Activated naive CD8-positive, alpha-beta T cell treated with anti-CD3 and anti-CD28 coated beads for 36 hours (primary cell): ENCODE measurements at places on chromosomes 16 and 17.

DNA sequence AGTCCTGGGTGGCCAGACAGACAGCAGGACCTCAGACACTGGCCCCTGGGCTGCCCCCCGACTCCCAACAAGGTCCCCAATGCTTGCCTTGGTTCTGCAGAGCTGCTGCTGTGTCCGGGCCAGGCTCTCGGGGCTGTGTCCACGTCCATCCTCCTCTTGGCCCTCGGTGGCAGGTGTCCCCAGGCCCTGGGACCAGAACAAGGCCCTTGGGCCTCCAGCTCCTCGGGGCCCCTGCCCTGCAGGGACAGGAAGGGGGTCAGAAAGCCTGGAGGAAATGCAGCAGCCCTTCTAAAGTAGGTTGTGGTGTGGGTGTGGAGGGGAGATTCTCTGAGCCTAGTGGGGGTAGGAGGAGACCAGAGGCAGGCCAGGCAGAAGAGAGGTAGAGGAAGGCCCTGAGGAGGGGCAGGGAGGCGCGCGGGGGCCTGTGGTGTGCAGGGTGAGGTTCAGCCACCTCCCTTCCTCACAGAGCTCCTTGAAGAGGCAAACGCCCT lies 2.5 kb upstream of the AXIN1 start:
- DNase-seq = no peak

GRCh38 chr16:3961449-3961849 lies 80.9 kb upstream of the CREBBP start:
- no peak for DNase-seq

DNA sequence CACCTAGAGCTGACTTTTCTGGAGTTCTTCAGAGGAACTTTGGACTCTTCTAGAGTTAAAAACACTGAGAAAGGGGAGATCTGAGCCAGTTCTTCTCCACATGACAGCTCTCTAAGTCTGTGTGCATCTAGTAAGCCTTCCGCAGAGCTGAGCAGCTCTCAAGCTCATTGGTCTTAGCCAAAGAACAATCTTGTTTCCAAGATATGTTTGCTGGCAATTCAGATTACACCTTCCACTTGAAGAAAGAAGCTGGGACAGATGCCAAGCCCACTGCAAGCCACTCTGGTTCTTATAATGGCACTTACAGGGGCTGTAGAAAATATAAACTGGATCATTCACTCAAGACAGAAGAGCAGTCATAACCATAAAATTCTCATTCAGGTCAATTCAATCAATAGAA lies 134.1 kb upstream of the TOX3 start:
- DNase-seq = no peak

DNA sequence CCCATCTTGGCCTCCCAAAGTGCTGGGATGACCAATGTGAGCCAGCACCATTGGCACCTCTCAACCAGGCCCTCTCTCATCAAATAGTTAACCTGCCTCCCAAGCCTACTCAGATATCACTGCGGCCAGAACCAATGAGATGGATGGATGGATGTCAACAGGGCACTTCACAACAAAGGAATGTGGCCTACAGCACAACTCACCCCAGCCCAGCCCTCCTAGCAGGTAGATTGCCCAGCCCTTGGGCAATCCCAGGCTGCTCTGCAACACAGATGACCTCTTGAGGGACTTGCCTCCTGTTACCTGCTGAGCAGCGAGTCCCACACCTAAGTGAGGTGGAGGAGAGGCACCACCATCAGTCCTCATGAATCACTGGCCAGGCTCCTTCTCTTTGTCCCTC lies 22.6 kb upstream of the KIFC3 start:
- no peak for DNase-seq

- no peak for DNase-seq
Observed at GRCh38 chr16:22216191-22216831, 10.2 kb downstream of the EEF2K start.
